ENCODE measurements at places on chromosomes 16 and 17. TPM values are rescaled to one million over a fixed set of nuclear protein-coding genes. Genes with fewer than 3 reads are reported as not detected.

The TERB1 gene
- not detected for total RNA-seq

- H3K27me3 ChIP-seq = no peaks in the 10 kb centered on the region
- H3K27ac ChIP-seq = no peak overlapping the region
- H3K4me1 ChIP-seq = no peaks in the 10 kb centered on the region
- no peak for DNase-seq
Measured at GRCh38 chr16:80596507-80597207, 55.9 kb downstream of the DYNLRB2 start.

GRCh38 chr17:30232824-30233427 is 2.6 kb downstream of the SLC6A4 start:
- H3K4me1 ChIP-seq = peaks cover 20% of the 10 kb centered on the region
- DNase-seq = no peak
- H3K27ac ChIP-seq = no peak overlapping the region
- no peaks in the 10 kb centered on the region for H3K36me3 ChIP-seq
- H3K27me3 ChIP-seq = peaks cover 92% of the 10 kb centered on the region

DNA sequence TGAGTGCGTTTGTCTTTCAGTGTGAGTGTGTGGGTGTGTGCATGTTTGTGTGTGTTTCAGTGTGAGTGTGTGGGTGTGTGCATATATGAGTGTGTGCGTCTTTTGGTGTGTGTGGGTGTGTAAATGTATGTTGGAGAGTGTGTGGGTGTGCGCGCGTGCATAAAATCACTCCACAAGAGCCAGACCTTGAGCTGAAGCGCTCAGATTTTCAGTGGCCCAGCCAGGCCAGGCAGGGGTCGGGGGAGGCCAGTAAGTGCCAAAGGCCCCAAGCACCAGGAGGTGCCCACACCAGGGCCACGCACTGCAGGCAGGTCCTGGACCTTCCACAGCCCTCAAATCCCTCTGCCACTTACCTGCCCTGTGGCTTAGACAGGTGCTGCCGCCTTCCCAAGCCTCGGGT is 184.0 kb downstream of the SOX9 start:
- no peak for DNase-seq
- H3K4me3 ChIP-seq = no peak overlapping the region
- H3K27me3 ChIP-seq = no peaks in the 10 kb centered on the region
- H3K4me1 ChIP-seq = peaks cover 6% of the 10 kb centered on the region
- no peak overlapping the region for H3K27ac ChIP-seq

DNA sequence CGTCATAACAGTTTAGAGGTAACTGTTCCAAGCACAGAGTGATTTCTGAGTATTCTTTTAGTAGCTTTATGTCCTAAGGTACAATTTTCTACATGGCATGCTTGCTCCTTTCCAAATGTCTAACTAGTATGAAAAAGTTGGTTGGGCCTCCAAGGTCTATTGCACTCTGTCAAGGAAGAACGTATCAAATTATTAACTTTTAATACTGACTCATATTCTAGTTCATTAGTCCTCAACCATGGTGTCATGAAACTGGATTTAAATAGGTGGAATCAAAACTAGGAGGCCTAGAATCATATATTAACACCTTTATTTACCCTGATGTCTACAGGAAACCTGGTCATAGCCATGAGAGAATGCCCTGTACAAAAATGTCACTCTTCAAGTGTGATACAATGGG is 61.4 kb downstream of the STH start:
- H3K4me1 ChIP-seq = no peaks in the 10 kb centered on the region
- peaks cover 4% of the 10 kb centered on the region for H3K36me3 ChIP-seq
- H3K4me3 ChIP-seq = no peak overlapping the region
- H3K27me3 ChIP-seq = no peaks in the 10 kb centered on the region
